ENCODE measurements at places on chromosomes 7 and 10.

- H3K4me3 ChIP-seq, result no peak overlapping the region
- no peaks in the 10 kb centered on the region for H3K36me3 ChIP-seq
- peaks cover 3% of the 10 kb centered on the region for H3K4me1 ChIP-seq
- no peaks in the 10 kb centered on the region for H3K27me3 ChIP-seq
- no peak for DNase-seq
Observed at GRCh38 chr7:4416396-4417056, 265.6 kb upstream of the FOXK1 start.

GRCh38 chr7:105413887-105414437 is 25.2 kb upstream of the SRPK2 start:
- H3K4me1 ChIP-seq, result no peaks in the 10 kb centered on the region
- H3K4me3 ChIP-seq, result no peak overlapping the region
- peaks cover 6% of the 10 kb centered on the region for H3K27me3 ChIP-seq
- no peaks in the 10 kb centered on the region for H3K36me3 ChIP-seq

DNA sequence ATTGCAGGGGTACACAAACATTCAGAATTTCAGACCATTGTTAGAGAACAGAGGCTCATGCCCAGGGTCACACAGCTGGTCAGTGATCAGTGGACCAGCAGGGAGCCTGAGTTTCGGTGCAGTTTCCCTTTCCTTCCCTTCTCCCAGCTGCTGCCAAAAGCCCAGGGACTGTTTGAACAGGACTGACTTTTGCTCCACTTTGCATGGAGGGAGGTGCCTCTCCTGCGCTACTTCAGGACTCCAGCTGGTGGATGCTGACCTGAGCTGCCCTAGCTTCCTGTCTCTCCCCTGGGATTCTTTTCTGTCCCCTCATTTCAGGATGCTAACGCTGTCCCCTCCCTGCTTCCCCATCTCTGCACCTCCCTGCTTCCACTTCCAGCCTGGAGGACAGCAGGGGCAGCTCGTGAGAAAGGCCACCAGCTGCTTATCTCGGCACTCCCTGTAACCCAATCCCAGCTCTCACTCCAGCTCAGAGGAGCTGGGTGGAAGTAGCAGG is 14.5 kb downstream of the SH2D4B start:
- no peaks in the 10 kb centered on the region for H3K36me3 ChIP-seq
- no peak overlapping the region for H3K27ac ChIP-seq
- H3K4me3 ChIP-seq, result no peak overlapping the region
- DNase-seq, result no peak
- H3K27me3 ChIP-seq, result peaks cover 33% of the 10 kb centered on the region

DNA sequence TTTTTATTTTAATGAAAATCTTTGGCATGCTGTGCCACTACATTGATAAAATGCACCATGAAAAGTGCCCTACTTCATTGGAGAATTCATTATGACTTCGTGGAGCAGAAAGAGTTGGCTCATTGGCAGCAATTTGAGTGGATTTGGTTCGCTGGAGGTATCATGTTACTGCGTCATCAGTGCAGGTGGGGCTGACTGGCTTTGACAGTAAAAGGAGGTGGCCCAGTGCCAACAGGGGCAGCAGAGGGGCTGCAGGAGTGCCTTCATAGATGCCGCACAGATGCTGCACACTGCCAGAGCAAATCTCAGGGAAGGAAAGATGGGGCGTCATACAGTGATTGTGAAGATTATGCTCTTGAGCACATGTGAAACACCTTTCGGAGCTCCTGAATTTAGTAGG is 22.2 kb downstream of the FZD1 start:
- H3K4me3 ChIP-seq, result no peak overlapping the region
- H3K36me3 ChIP-seq, result no peaks in the 10 kb centered on the region
- H3K27ac ChIP-seq, result no peak overlapping the region
- no peaks in the 10 kb centered on the region for H3K4me1 ChIP-seq
- no peak for DNase-seq

GRCh38 chr7:106425017-106425719 is 140.4 kb upstream of the NAMPT start:
- H3K27me3 ChIP-seq, result no peaks in the 10 kb centered on the region
- no peak overlapping the region for H3K4me3 ChIP-seq
- peak; percentile 41 for DNase-seq

GRCh38 chr10:3681642-3682554 is 103.1 kb downstream of the KLF6 start:
- no peak overlapping the region for H3K4me3 ChIP-seq
- H3K27ac ChIP-seq, result no peak overlapping the region
- no peaks in the 10 kb centered on the region for H3K27me3 ChIP-seq
- peaks cover 8% of the 10 kb centered on the region for H3K4me1 ChIP-seq

DNA sequence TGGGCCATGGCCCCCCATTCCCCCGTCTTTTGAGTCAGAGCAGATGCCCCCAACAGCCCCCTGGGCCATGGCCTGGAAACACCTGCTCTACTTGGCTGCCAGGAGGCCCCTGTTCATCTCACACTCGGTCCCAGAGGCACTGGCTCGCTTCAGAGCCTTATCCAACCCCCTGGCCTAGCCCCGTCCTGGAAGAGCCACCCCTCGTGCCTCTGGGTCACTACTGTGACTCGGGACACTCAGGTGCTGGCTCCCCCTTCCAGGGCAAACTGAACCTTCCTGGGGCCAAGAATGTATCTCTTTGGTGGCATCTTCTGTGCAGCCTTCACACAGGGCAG is 7.0 kb downstream of the POLR2J start:
- no peaks in the 10 kb centered on the region for H3K27me3 ChIP-seq
- peaks cover 5% of the 10 kb centered on the region for H3K4me1 ChIP-seq
- no peak overlapping the region for H3K27ac ChIP-seq
- peaks cover 1% of the 10 kb centered on the region for H3K36me3 ChIP-seq
- DNase-seq, result no peak
- H3K4me3 ChIP-seq, result no peak overlapping the region

DNA sequence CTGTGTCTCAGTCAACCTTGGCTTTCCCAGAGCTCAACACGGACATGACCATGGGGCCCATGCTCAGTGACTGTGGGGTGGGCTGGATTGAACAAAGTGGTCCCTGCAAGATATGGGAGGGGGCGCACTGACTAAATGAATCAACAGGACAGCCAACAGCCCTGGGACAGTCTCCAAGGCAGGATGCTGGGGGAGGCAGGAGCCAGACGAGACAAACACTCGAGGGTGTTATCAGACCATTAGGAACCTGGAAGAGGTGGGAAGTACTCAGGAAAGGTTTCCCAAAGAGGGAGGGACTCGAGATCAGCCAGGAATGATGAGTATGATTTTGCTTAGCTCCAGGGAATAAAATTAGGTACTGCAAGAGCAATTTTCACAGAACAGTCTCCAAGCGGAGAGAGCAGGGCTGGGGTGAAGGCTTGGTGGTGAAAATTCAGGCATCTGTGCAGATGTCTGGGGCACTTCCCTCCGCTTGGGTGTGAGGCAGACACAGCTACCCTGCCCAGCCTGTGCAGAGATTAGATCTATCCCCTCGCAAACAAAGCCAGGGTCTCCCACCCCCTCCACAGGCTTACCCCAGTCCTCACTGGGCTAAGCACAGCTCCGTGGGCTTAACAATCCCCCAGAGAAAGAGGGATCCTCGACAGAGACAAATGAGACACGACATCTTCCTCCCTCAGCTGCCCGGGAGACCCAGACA is 261.1 kb upstream of the ZMIZ1 start:
- DNase-seq, result no peak
- H3K27me3 ChIP-seq, result no peaks in the 10 kb centered on the region
- no peak overlapping the region for H3K27ac ChIP-seq
- H3K4me1 ChIP-seq, result no peaks in the 10 kb centered on the region
- H3K36me3 ChIP-seq, result no peaks in the 10 kb centered on the region
- H3K4me3 ChIP-seq, result no peak overlapping the region

DNA sequence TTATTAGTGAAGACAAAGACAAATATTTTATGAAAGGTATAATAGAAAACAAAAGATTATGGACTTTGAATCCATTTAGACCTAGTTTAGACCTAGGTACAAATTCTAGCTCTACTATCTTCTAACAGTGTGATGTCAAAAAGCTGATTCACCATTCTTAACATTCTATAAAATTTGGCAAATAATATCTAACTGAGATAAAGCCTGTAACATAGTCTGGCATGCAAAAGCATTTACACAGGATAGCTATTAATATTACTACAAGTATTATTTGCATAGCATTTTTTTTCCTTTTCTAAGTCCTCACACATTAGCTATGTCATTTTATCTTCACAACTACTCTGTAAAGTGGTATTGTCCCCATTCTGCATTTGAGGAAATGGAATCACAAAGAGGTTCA is 179.6 kb upstream of the LRRTM3 start:
- no peak for DNase-seq
- no peaks in the 10 kb centered on the region for H3K27me3 ChIP-seq
- H3K27ac ChIP-seq, result no peak overlapping the region

- no peak overlapping the region for H3K4me3 ChIP-seq
- DNase-seq, result no peak
- no peaks in the 10 kb centered on the region for H3K27me3 ChIP-seq
Observed at GRCh38 chr10:21336476-21337170, 188.9 kb downstream of the SKIDA1 start.

- peak; percentile 28 for DNase-seq
- peak overlapping the region; percentile 96 for H3K4me3 ChIP-seq
- peaks cover 20% of the 10 kb centered on the region for H3K27me3 ChIP-seq
- H3K4me1 ChIP-seq, result peaks cover 34% of the 10 kb centered on the region
- H3K27ac ChIP-seq, result peak overlapping the region; percentile 93
Observed at GRCh38 chr7:94003446-94004023, 620 bp downstream of the BET1 start.

- no peak overlapping the region for H3K4me3 ChIP-seq
- no peak overlapping the region for H3K27ac ChIP-seq
- H3K36me3 ChIP-seq, result peaks cover 6% of the 10 kb centered on the region
Observed at GRCh38 chr10:3432081-3432825, 259.7 kb upstream of the PITRM1 start.

DNA sequence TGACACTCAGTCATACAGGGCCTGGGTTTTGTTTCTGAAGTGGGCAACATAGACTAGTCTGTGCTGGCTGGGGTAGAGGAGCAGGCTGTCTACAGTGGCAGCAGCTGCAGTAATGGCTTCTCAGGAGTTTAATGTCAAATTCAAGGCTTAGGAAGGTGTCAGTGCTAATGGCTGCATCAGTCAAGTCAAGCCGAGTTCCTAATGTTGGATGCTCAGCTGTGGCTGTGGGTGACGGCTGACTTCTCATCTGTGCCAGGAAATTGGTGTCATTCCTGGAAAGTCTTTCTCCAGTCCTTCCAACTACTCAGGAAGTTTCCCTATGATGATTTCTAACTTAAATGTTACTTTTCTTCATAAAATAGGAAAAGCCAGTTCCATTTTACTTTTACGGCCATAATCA is 468.1 kb upstream of the IGFBP3 start:
- H3K27ac ChIP-seq, result no peak overlapping the region
- no peaks in the 10 kb centered on the region for H3K4me1 ChIP-seq
- no peak overlapping the region for H3K4me3 ChIP-seq
- no peak for DNase-seq
- no peaks in the 10 kb centered on the region for H3K27me3 ChIP-seq

DNA sequence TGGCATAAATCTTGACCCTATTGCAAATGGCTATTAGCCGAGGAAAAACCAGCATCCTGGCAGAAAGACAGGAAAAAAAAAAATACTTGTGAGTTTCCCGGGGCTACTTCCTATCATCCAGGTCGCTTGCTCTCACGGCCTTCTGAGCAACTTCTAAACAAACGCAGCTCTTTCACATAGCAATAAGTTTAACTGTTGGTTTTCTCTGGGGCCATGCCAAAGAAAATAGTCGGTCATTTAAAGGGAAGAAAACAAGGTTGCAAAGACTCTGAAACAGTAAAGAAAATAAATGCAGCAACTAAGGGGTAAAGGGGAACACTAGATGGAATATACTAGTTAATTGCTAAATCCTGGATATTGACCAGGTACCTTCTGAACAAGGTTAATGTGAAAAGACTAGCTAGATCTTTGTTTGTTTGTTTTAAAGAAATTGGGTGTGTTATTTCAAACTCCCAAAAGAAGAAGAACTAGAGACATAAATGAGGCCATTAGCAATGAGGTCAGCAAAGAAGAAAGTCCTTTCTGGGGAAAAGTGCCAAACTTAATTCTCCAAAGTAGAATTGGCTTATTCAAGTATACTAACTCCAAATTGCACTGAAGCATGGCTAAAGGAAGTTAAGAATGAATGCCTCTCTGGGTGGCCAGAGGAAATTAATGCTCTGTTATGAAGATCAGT is 54.2 kb downstream of the SLC39A12 start:
- H3K36me3 ChIP-seq, result no peaks in the 10 kb centered on the region
- DNase-seq, result no peak
- H3K27me3 ChIP-seq, result no peaks in the 10 kb centered on the region
- no peak overlapping the region for H3K27ac ChIP-seq

GRCh38 chr7:82906502-82906901 is 256.2 kb downstream of the PCLO start:
- no peak overlapping the region for H3K27ac ChIP-seq
- DNase-seq, result no peak
- no peaks in the 10 kb centered on the region for H3K4me1 ChIP-seq

DNA sequence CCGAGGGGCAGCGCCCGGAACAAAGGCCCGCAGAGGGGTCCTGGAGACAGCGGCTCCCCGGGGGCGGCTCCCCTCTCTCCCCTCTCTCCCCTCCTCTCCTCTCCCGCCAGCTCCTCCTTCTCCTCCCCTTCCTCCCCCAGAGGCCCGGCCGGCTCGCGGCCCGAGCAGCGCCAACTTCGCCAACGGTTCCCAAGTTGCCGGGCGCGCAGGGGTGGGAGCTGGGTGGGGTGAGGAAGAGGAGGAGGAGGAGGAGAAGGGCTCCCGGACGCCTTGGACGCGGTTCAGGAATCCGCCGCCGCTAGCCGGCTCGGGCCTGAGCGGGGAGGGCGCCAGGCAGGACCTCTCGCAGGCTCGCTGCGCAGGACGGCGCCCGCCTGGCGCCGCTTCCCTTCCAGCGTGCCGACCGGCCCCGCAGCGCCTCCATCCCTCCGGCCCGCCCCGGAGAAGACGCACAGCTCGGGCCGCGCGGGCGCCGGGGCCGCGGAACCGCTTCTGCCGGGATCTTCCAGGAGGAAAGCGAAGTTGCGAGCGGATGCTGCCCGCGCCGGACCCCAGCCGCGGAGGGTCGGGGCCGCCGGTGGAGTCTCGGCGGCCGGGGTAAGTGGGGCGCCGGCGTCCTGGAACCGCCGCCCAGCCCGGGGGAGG is at the start of gene CHST3:
Gene CHST3, plus strand, starts transcription at position 298 of the 645 bp plus-strand sequence. CDS start 41,448 bp downstream, outside the sequence.
- H3K27ac ChIP-seq, result no peak within 1 kb of the TSS
- H3K4me1 ChIP-seq, result peaks cover 8% of the 10 kb centered on the region
- H3K36me3 ChIP-seq, result no peaks in the 10 kb centered on the region
- H3K27me3 ChIP-seq, result peaks cover 63% of the 10 kb centered on the region

- no peak for DNase-seq
- no peaks in the 10 kb centered on the region for H3K36me3 ChIP-seq
- H3K27ac ChIP-seq, result no peak overlapping the region
Observed at GRCh38 chr7:139916717-139917395, 87.8 kb downstream of the TBXAS1 start.

DNA sequence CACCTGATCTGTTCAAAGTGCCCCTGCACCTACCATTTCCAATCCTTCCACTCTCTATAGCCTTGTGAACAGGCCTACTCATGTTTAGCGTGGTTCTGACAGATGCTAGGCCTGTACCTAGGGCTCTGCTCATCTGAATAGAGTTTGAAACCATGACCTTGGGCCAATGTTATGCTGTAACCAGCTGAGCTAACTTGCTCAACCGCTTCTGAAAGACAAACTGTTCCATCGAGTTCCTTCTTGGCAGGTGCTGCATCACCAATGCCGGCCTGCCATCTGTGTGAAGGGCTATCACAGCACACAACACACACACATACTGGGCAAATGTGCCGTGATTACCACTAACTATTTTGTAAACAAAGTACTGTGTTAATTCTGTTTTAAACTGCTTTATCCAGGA is 419.0 kb upstream of the GALNT17 start:
- H3K4me1 ChIP-seq, result no peaks in the 10 kb centered on the region
- H3K4me3 ChIP-seq, result no peak overlapping the region
- H3K36me3 ChIP-seq, result no peaks in the 10 kb centered on the region
- H3K27ac ChIP-seq, result no peak overlapping the region
